Naive thymus-derived CD8-positive, alpha-beta T cell (primary cell): ENCODE measurements at places on chromosomes 5 and 9.

DNA sequence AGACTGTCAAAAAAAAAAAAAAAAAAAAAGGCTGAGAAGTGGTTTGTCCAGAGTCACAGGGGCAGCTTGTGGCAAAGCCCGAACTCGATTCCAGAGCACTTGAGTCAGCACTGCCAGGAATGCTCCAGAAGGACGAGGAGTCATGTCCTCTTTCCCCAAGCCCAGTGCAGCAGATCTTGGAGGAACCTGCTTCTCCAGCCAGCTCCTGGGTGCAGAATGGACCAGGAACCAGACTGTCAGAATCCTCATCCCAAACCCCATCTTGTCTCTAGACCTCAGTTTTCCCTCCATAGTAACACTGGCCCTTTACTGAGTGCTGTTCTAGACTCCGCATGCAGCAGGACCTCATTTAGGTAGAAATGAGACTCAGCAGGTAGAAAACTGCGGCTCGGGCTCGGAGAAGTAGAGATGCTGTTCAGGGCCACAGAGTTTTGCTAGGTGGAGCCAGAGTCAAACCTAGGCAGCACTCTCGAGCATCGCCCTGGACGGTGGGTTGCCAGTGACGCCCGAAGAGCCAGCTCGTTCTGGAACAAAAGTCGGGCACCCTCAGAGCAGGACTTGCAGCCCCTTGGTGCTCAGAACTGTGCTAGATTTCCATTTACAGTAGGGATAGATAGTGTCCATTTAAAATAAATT is 15.4 kb downstream of the CD74 start:
- no peak for DNase-seq

GRCh38 chr5:106862450-106863193 is 808.1 kb downstream of the EFNA5 start:
- DNase-seq: no peak

DNA sequence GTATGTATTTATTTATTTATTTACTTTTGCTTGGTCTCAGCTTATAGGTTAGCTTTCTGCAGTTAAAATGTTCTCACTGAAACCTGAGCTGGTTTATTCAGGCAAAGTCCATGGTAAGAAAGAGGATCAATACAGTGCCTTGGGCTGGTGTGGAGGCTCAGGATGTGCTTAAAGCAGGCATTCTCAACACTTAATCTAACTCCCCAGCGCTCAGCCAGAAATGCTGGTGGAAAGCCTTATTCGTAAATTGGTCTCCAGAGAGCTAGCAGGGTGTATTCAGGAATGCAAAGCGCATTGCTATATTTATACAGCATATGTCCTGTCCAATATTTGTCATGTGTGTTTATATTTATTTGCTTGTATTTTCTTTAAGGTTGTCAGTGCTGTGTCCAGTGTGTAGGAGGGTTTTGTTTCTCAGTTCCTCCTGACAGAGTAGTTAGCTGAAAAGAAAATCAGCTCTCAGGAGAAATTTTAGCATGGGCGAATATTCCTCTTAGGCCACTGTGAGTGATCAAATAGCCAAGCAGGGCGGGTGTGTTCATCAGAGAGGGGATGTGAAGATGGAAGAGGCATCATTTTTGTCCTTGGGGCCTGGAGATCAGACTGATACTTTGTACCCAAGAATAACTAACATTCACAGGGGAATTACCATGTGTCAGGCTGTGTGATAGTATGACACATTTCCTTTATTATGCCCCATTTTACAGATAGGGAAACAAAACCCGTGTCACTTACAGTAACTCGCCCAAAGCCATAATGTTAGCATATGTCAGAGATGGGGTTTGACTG is 65.8 kb downstream of the DOCK2 start:
- DNase-seq: no peak

- DNase-seq: no peak
Measured at GRCh38 chr5:176733406-176734262, 76.7 kb upstream of the UNC5A start.

DNA sequence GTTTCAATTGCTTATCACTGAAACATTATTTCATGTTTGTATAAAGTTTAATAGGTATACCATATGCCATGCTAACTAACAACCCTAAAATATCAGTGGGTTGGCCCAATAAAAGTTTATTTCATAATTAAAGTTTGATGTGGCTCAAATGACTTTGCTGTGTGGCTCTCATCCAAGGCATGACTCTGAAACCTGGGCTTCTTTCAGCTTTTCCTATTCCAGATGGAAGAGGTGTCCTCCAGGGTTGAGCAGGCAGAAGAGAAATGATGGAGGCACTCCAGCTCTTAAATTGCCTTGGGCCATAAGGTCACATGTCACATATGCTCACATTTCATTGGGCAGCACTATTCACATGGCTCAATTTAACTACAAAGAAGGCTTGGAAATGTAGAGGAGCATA is 101.9 kb downstream of the MACIR start:
- no peak for DNase-seq

DNA sequence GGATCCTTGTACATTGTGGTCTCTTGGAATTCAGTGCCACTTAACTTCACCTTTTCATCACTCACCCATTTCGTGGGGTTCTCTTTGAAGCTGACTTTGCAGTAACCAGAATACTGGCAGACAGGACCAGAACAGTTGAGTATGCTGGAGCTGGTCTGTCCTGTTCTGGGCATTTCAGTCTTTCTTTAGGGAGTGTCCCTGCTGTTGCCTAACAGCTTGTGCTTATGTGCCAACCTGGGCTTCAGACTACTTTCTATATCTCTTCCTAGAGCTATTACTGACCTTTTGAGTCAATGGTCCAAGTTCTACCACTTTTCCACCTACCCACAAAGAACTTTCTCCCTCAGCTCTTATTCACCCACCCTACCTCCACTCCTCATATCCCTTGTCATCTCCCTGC is 10.0 kb upstream of the INSL6 start:
- DNase-seq: no peak

GRCh38 chr9:121206516-121207370 is 5.1 kb upstream of the RAB14 start:
- no peak for DNase-seq

DNA sequence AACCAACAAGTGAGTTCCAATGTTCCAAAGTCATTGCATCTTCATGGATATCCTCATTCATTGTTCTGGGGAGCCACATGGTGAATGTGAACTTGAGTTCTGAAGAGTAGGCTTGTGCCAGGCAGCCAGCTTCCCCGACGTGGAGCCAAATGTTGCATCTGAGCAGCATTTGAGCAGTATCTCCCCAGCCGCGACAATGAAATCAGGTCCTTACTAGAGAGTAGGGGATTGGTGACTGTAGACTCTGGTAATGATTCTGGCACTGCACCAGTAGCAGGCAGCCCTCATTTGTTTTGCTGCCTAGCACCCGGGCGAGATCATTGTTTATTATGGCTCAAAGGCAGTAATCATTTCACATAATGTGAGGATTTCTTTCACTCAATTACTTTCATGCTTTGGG is 451.4 kb upstream of the C9orf72 start:
- no peak for DNase-seq

GRCh38 chr9:91151718-91152095 is 210.0 kb downstream of the AUH start:
- DNase-seq: no peak

DNA sequence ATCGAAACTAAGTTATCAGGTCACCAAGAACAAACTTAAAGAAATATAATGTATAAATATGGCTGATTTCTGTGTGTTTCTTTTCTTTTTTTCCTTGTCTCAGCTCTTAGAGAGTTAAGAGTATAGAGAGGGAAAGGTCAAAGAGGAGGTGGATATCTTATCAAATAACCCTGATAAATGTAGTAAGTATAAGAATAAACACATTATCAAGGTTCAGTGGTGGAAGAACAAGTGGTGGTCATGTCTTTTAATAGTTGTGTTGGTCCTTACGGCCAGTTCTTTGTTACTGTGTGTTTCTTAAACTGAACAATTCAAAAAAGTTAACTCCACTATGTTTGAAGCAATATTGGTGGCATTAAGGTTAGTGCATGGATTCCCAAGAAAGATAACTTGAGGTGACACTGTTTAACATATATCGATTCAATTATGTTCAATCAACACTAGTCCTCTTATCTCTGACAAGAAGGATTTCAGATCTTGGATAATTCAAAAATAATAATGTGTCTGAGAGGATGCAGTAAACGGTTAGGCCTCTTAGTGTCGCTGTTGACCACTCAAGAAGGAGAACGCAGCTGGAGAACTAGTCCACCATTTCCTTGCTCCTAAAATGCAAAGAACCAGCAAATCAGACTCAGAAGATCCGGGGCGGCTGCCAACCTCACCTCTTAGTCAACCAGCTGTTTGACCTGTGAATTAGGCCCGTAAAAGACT is at the start of gene PCDHGA3:
TSS of gene PCDHGA3 (plus strand) at position 588 of the 711 bp plus-strand sequence. CDS start 205 bp downstream, outside the sequence.
- no peak for DNase-seq

DNA sequence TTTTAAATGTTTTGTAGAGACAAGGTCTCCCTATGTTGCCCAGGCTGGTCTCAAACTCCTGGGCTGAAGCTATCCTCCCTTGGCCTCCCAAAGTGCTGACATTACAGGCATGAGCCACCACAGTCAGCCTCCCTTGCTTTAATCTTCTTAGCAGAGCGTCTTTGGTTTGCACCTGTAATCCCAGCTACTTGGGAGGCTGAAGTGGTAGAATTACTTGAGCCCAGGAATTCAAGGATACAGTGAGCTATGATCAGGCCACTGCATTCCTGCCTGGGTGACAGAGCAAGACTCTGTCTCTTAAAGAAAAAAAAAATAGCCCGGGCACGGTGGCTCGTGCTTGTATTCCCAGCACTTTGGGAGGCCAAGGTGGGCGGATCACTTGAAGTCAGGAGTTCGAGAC is 27.8 kb downstream of the UBE2D2 start:
- no peak for DNase-seq

DNA sequence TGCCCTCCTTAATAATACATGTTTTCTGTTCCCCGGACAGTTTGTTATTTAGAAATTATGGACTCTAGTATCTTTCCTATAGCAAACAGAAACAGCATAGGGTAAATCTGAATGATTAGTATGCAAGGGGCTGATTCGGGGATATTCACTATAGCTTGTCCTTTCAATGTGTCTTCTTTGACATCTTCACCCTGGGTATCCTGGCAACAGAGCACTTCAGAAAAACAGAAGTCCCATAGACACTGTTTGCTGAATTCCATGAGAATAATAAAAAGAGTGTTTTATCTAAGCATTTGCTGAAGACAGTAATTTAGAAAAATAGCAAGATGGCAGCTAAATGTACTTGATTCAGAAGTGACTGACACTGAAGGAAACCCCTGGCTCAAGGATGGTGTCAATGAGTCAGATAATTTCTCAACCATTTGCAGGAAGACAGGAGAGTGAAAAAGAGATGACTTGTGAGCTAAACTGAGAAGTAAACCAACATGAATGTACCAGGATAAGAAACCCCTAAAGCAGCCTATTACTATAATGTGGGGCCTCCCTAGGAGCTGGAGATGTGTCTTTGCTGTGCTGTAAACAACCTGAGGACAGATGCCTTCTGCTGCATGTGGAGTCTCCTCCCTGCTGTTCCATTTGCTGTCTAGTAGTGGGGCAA is 246.2 kb downstream of the MAN2A1 start:
- DNase-seq: no peak

DNA sequence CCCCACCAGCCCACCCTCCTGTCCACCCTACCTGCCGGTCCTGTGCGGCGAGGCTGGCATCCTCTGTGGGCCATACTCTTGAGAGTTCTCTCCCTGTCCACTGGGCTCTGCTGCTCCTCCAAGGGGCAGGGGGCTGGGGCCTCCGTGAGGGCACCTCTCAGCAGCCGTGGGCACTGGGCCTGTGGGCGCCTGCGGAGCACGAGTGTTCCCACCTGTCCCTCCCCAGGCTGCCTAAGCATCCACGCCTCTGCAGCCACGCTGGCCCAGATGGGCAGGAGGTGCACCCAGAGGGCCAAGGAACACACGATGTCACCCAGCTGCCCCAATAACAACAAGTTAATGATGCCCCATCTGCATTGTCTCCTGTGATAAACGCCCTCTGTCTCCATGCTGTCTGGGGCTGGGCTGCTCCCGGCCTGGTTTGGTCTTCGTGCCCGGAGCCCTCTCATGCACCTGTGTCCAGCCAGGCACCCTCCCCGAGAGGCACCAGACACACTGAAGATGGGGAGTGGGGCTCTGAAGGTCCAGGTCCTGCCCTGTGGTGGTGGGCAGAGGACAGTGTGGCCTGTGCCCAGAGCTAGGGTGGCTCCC is 114.5 kb downstream of the RXRA start:
- DNase-seq: no peak

DNA sequence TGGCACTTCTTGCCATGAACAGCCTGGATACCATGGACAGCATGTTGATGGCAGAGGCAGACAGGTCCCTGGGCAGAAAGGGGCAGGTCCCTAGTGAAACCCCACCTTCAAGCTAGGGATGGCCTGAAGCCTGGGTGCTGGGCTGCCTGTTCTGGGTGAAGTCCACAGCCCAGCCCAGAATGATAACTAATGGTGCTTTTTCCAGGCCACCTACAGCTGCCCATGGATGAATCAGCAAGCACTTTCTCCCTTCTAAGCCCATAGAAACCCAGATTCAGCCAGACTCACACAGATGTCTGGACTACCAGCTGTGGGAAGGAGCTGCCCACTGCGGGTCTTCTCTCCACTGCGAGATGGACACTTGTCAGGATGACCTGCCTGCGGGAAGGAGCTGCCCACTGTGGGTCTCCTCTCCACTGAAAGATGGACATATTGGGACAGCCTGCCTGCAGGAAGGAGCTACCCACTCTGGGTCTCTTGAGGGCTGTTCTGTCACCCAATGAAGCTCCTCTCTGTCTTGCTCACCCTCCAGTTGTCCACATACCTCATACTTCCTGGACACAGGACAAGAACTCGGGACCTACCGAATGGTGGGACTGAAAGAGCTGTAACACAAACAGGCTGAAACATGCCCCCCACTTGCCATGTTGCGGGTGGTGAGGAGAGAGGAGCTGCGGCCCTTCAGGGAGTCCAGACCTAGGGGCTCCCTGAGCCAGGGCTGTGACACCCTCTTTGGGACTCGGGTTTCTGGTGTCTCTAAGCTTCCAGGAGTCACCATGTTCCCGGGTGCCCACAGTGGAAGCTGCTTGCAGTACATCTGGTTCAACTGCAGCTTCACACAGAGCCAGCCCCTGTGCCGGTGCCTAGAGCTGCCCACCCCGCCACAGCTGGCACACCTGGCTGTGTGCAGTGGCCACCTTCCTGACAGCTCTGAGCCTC is 60.7 kb upstream of the SYNPO start:
- no peak for DNase-seq

GRCh38 chr9:134585021-134585561 is 56.5 kb upstream of the COL5A1 start:
- no peak for DNase-seq

- DNase-seq: no peak
Measured at GRCh38 chr5:107289030-107289714, 381.6 kb downstream of the EFNA5 start.

GRCh38 chr9:38061326-38061977 is 7.6 kb downstream of the SHB start:
- DNase-seq: no peak

GRCh38 chr9:4742246-4742645 is 1.2 kb upstream of the AK3 start:
- no peak for DNase-seq

DNA sequence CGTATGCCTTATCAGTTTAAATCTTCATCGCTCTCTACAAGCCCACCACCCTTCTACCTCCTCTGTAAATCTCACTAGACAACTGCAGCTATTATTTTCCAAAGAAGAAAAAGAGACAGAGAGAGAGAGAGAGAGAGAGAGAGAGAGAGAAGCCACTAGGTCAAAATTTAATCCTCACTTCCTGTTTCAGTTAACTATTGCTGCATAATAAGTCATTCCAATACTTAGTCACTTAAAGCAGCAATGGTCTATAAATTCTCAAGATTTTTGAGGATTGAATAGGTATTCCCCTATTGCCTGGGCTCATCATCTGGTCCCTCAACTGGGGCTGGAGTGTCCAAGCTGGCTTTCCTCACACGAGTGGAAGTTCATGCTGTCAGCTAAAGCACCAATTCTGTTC is 68.8 kb downstream of the ITGA1 start:
- DNase-seq: no peak
